Stimulated activated CD8-positive, alpha-beta memory T cell treated with anti-CD3 and anti-CD28 coated beads, Interleukin-2, amount 100 ng/mL, for 1 hour (primary cell): ENCODE measurements at places on chromosomes 7 and 10.

DNA sequence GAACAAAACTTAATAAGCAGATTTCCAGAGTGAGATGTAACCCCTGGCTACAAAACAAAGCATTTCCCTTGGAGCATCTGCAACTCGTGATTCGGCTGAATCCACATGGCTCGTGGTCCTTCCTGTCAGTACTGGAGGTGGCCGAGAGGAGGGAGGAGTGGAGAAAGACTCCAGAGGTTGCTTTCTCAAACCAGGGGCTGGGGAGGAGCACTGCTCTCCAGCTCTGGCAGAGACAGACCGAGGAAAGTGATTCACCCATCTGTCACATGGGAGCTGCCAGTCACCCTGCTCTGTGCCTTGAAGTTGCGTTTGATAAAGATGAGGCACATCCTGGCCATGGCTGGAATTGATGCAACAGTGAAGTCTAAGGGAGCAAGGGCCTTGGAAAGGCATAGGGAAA lies 72.7 kb downstream of the COL13A1 start:
- no peak for DNase-seq

DNA sequence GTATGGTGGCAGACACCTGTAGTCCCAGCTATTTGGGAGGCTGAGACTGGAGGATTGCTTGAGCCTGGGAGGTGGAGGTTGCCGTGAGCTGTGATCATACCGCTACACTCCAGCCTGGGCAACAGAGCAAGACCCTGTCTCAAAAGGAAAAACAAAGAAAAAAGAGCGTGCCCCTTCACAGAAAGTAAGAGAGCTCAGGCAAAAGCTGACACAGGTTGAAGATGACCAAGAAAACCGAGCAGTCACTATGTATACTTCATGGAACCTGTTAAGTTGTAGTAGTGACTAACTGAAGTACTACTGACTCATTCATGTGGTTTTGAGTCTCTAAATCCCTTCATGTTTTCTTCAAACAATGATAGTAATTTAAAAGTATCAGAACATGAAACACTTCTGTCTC lies 1.2 kb upstream of the PRRT4 start:
- no peak for DNase-seq

- DNase-seq, result no peak
Observed at GRCh38 chr10:48659790-48660189, 24.9 kb upstream of the WDFY4 start.

GRCh38 chr10:48399551-48399950 lies 93.1 kb downstream of the MAPK8 start:
- no peak for DNase-seq

GRCh38 chr7:151616443-151617213 lies 96.9 kb upstream of the RHEB start:
- no peak for DNase-seq

GRCh38 chr7:149448961-149449360 lies 11.9 kb downstream of the ZNF777 start:
- no peak for DNase-seq

DNA sequence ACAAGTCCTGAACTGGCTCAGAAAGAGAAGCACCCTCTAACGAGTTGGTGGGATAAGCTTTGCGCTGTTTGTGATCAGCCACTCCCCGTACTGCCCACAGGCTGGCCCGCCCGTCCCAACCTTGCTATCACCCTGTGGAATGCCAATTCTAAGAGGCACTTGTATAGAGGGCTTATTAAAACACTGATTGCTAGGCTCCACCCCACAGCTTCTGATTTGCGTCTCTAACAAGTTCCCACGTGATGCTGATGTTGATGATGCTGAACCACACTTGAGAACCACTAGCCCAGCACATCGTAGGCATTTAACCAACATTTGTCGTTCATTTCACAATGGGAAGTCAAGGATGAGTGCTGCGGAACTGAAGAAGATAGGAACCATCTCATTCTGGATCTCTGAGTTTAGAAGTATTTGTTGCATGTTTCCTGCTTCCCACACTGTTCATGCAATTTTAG lies 12.7 kb upstream of the GSAP start:
- DNase-seq, result peak; percentile 16

DNA sequence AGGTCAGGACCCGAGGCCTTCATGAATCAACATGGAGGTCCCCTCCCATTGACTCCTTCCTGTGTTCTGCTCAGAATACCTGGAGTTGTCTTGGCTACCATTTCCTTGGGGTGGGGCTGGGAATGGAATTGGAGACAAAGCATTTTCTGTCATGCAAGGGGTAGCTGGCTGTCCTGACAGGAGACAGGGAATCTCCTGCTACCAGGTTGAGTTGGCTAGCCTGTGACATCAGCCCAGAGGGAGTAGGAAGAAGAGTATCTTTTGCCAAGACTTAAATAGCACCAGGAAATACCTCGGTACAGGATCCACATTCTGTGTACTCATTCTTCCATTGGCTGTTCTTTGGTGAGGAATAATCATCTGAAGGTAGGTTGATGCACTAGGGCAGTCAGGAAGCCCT lies 4.9 kb downstream of the ZDHHC16 start:
- no peak for DNase-seq

DNA sequence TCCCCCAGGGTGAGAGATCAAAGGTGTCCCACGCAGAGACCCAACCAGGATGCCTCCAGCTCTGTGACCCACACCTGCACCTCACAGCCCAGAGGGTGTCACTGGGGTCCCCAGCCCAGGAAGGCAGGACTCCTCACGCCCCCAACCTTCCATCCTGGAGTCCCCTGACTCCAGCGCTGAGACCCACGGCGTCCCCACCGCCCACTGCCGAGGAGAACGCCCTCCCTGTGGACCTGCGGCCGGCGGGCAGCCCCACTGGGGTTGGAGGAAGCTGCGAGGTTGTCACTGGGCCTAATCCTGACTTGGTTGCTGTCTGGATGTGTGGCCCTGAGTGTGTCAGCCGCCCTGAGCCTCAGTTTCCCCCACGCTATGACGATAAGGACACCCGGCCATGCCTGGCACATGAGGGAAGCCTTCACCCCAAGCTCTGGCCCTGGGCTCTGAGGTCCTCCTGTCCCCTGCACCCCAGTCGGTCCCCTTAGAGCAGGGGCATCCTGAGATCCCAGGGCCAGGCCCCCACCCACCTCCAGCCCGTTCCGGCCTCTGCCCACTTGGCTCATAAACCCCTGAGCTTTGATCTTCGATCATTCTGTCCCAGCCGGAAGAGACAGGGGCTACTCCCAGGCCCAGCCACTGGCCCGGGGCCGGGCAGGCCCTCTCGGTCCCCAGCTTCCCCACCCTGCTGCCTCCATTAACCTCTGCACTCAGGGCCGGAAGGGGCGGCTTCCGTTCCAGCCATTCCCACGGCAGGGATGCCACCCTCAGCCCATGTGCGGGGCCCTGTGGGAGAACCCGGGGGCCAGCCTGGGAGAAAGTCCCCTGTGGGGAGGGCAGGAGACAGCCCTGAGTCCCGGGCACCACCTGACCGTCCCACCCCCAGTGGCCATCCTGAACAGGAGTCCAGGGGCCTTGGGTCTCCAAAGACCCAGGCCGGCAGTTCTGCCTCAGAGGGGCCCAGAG lies 113.2 kb downstream of the MICALL2 start:
- no peak for DNase-seq

DNA sequence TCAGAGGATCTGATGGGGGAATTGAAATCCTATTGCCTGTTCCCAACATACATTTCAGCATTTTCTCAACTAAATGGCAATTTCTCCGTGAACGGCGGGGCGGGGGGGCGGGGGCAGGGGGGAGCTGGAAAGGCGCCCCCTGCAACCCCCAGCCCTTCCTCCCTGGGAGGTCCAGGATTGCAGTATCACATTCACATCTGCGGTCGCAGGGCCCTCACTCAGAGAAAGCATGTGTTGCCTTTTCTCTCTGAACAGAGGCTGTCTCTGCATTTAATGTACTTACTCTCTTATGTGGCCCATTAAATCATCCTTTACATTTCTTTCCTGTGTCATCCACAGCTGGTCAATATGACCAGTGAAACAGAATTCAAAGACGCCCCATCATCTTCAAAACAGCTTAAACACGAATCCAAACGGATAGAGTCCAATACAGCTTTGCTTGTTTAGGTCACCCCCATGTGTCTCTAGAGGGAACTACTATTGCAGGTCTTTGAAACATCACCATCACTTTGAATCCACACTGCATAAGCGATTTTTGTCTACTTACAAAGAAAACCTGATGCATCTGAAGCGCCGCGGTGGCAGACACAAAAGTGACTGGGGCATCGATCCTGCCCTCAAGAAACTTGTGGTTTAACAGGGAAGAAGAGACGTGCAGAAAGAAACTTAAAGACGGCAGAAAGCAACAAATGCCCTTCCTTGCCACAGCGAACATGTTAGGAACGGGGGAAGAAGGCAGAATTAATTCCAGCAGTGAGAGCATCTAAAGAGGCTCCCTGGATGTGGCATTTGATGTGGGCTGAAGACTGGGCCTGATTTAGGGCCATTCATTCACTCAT lies 17.0 kb upstream of the ECHDC3 start:
- no peak for DNase-seq

- DNase-seq, result no peak
Observed at GRCh38 chr7:128165927-128166420, 75.1 kb upstream of the LEP start.

GRCh38 chr7:74217455-74218342 lies 7.9 kb downstream of the LAT2 start:
- DNase-seq, result no peak

DNA sequence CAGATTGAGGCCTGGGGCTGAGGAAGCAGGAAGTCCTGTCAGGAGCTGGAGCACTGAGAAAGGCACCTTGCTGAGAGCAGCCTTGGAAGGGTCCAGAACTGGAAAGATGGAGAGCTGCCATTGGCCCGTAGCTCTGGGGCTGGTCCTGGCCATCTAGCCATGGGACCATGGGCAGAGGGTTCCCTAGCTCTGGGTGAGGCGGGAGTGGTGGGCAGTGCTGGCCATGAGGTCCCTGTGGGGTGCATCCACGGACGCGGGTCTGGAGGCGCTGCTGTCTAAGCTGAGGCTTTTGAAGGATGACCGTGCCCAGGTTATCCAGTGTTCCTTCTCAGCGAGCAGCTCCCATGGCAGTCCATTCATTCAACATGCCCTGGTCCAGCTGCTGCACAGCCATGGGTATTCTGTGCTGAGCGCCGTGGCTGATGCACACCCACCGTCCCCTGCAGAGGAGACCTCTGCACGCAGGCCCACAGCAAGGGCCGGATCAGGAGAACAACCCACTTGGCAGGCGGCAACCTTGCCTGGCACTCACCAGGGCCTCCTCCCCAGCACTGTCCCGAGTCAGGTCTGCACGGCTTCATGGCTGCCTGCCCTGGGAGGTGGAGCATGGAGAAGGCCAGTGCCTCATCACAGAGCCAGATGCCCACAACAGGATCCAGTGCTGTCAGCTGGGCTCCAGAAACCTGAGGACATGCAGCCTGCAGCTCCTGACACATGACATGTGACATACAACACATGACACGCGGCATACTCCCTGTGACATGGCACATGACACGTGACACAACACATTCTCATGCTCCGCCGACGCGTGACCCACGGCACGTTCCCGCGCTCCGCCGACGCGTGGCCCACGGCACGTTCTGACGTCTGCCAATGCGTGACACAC lies 121.9 kb downstream of the INPP5A start:
- no peak for DNase-seq

GRCh38 chr7:44881610-44882009 lies 3.7 kb downstream of the PURB start:
- DNase-seq, result no peak

- DNase-seq, result no peak
Observed at GRCh38 chr10:100327718-100328009, 2.4 kb downstream of the PKD2L1 start.

DNA sequence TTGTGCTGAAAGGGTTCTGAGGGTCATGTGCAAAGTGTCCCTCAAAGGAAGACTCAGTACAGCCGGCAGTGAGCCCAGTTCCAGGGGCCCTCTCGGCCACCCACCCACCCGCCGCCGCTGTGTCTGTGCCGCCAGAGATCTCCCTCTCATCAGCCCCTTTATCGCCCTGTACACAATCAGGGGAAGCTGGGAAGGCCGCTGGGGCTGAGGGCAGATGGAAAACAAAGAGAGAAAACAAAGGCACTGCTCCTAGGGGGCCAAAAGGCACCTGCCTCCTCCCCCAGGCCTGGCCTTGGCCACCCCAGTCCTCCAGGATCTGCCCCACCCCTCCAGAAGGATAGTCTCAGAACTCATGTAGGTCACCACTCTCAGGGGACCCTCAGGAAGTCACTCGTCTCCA lies 67.0 kb downstream of the ZMIZ1 start:
- no peak for DNase-seq

GRCh38 chr10:45456822-45457221 lies 82.8 kb downstream of the ALOX5 start:
- DNase-seq, result no peak

- peak; percentile 4 for DNase-seq
Observed at GRCh38 chr7:105387508-105388355, 989 bp downstream of the SRPK2 start.

DNA sequence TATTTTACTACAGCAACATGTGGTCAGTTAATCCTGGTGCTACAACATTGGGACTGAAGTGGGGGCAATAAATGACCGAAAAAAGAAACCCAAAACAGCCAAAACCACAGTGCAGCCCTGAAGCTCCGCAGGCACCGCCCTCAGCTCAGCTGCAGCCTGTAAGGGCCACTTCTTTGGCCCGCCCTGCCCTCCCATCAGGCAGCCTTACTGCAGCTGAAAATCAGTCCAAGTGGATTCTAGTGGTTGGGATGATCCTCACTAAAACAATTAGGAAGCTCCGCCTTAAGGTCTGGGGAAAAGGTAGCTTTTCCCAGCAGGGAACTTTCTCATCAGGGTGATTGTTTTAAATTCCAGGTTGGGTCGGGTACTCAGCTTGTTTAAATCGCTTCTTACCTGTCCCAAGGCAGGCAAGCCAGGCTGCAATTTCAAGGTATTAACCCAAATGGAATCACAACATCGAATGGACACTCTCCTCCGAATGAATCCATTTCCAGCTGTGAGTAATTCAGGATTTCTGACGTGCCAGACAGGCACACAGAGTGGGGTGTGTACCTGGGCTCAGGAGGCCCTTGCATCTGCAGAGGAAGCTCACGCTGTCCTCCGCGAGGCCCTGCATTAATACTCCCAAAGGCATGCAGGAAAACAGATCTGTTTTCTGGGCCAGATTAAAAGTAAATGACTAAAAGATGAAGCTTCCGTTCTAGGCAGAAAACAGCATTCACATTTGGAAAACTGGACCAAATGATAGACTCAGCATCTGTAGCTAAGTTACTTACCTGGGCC lies 104.3 kb downstream of the CREB5 start:
- no peak for DNase-seq

- no peak for DNase-seq
Observed at GRCh38 chr7:76411626-76412025, 2.1 kb upstream of the SSC4D start.

- no peak for DNase-seq
Observed at GRCh38 chr10:9877978-9878377, 1139.7 kb upstream of the CELF2 start.

GRCh38 chr7:90804370-90804769 lies 208.2 kb downstream of the CDK14 start:
- DNase-seq, result no peak

GRCh38 chr10:89954061-89954460 lies 252.7 kb downstream of the KIF20B start:
- DNase-seq, result no peak

DNA sequence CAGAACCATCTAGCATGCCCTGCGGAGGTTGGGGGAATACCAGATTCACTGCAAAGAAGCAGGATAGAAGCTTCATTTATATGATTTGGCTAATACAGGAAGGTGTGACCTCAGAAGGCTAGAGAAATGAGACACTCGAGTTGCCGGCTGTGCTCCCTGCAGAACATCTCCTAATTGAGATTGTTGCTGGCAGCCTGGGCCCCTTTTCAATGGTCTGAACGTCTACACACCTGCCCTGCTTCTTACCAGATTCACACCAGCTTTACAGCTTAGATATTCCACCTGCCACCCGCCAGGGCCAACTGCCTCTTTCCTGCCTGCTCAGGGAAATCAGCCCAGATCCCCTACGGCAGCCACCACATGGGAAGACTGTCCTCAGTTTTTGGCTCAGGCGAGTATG lies 475.3 kb upstream of the AUTS2 start:
- no peak for DNase-seq
